Activated T-helper 1 cell treated with anti-CD3 and anti-CD28 coated beads, Interleukin-2, amount 50 U/mL, for 16 hours (primary cell): ENCODE measurements at places on chromosomes 5 and 9.

DNA sequence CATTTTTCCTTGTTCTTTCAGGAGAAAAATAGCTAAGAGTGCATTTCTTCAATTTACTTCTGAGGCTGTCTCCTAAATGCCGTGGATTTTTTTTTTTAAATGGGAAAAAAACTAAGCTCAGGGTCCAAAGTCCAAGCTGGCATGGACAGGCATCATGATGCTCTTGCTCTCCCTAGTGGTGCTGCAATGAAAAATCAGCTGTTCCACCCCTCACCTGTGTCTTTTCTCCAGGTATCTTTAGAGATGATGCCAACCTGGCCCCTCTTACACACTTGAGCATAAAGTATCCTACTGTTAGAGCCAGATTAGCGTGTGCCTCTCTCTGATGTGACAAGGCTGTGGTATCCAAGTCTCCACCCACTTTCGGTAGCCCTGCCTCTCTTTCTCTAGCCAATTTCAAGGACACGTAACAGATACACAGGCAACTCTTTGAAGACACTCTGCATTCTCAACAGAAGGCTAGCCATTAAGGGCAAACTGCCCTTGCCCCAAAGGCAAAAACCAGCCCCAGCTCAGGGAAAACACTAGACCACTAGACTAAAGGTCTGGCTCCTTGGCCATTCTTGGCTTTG, 208.8 kb downstream of the SAXO1 start:
- DNase-seq, result no peak

DNA sequence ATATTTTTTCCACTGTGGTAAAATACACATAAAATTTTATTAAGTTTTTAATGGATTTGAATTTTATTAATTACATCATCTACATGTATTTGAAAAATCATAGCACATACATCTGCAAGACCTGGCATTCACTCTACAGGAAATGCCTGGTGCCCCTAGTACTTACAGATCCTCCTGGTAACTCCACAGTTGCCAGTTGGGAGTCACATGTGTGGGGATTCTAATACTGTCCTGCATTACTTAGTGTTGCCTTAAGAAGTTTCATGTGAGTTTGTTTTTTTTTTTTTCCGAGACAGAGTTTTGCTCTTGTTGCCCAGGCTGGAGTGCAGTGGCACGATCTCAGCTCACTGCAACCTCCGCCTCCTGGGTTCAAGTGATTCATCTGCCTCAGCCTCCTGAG, 18.1 kb downstream of the KDM3B start:
- no peak for DNase-seq

DNA sequence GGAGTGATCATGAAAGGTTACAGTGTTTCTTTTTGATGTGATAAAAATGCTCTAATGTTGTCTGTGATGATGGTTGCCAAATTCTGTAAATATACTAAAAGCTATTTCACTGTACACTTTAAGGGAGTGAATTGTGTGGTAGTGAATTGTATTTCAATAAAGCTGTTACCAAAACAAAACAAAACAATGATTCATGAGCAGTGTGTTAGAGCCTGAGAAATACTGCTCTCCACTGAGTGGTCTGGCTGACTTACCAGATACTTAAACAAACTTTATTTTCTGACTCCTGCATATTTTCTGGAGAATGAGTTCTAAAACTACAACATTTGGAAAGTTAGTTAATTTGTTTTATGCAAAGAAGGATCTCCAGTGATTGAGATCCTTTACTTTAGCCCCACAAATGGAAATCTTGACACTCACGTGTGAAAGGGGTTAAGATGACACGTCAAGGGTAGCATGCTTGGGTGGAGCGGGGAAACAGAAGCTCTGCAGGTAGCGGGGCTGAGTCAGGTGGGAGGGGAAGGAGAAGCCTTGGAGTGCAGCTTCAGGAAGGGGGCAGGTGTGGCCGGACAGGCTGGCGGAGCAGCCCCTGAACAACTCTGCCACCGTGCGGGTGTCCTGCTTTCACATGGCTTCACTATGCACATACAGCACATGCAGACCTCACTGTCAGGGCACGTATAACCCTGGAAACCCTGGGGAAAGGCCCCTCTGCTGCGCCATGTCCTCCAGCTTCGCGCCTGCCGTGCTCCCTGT, 256.7 kb downstream of the IRX1 start:
- DNase-seq, result no peak

GRCh38 chr5:32241034-32241783, 67.1 kb upstream of the GOLPH3 start:
- DNase-seq, result no peak

GRCh38 chr5:76333571-76333970, 69.5 kb upstream of the IQGAP2 start:
- DNase-seq, result no peak

GRCh38 chr5:79837761-79838551, 148.3 kb downstream of the CMYA5 start:
- DNase-seq, result no peak

DNA sequence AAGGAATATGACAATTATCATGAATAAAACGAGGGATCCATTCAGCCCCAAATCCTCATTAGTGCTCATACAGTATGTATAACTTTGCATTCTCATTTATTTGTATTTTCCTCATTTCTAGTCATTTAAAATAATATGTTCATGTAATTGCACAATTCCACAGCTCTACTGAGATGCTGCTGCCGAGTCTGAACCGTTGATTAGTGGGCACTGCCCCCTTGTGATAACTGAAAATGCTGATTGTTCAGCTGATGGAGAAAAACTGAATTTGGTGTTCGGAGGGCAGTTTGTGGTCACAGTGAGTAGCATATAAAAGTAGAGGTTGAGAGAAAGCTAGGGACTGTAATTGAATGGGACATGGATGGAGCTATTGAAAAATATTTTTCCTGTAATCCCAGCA, 12.2 kb upstream of the GPR151 start:
- DNase-seq, result no peak

GRCh38 chr9:116087246-116087645, 66.3 kb upstream of the PAPPA start:
- no peak for DNase-seq

DNA sequence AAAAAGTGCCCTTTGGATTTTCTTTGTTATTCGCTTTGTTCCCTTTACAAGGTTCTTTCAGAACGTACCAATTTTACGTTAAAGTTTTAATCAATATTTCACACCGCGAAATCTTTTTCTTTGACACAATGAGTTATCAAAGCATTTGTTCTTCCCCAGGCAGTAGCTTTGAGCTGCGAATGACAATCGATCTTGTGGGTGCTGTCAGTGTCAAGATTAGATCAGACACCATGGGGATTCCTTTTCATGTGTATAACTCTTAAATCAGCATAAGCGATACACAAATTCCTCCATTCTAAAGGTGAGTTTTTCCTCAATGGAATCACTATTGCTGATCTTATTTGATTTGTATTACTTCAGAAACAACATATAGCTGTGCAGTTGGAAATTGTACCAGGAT, 145.5 kb downstream of the ST8SIA4 start:
- no peak for DNase-seq

DNA sequence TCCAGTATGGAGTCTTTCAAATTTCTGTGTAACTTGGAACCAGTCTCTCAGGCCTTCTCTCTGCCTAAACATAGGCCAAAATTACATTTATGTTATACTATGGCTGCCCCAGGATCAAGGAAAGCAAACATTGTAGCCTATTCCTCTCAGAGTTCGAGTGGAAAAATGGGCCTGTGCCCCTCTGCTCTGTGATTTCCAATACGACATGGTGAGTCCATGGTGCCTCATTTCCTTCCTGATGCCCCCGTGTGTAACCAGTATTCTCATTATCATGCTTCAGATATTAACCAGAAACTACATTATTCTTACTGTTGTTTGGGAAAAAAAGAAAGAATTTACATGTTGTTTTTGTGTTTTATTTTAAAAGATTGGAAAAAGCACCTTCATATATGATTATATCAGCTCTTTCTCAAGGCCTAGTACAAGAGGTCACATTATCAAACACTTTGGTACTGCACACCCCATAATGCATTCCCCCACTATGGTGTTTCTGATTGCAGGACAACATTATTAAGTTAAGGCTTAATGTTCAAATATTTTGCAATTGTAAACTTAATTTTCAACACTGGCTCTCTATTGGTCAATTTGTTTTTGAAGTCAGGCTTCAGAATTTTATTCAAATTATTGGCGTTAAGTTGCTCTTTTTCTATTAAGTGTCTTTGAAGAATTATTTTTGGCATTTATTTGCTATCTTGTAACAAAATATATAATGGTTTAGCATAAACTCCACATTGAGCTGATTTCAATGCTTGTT, 151.8 kb upstream of the SLC27A6 start:
- no peak for DNase-seq

GRCh38 chr9:22363421-22363887, 83.2 kb upstream of the DMRTA1 start:
- no peak for DNase-seq

- no peak for DNase-seq
Measured at GRCh38 chr5:30267026-30267425, 926.5 kb upstream of the CDH6 start.

DNA sequence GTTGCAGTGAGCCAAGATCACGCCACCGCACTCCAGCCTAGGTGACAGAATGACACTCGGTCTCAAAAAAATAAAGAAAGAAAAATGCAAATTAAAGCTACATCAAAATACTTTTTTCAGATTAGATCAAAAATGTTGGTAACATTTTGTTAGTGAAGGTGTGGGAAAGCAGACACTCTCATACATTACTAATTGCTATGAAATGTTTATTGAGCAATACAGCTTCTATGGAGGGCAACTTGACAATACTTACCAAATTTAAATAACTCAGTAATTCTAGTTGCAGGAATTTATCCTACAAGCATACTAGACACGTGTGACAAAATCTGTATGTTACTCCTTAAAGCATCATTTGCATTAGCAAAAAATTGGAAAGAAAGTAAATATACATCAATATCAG, 4.1 kb downstream of the TRIM23 start:
- no peak for DNase-seq

DNA sequence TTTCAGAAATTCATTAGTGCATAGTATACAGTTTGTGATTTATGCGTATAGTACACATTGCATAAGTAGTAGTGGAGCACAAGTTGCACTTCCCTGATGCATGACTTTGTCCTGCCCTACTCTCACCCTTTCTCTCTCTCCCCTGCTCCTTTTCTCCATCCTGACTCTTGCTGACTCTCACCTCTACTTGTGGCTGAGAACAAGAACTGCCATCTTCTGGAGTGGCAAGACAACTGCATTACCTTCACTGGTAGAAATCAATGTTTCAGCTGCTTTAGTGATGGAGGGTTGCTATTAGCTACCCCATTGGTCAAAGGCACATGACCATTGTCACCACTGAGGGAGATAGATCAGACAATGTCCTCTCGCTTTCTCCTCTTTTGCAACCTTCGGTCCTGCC, 26.9 kb downstream of the SPEF2 start:
- no peak for DNase-seq

DNA sequence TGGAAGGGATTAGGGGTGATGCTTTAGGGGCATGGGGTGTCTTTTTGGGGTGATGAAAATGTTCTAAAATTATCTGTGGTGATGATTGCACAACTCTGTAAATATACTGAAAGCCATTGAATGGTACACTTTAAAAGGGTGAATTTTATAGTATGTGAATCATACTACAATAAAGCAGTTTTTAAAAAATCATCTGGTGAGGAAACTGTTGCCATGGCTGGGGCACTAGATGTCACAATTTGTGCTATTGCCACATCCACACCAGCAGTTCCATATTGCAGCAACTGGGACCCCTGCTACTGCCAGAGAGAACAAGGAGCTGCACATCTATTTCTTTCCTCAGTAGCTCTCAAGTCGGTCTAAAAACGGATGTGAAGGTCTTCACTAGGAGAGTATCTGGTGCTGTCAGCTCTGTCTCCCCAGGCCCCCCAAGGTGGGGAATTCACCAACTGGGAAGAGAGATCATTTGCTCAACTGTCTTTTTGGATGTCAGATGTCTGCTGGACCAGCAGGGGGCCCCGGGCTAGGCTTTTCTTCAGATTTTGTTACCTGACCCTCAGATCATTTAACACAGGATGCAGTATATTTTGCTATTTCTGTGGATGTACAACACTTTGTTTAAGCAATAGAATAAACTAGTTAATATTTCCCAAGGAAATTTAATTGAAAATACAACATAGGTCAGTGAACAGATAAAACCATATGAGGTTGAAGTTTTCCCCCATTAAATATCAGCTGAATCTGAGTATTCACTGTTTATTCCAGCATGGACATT, 13.2 kb downstream of the CMYA5 start:
- no peak for DNase-seq

DNA sequence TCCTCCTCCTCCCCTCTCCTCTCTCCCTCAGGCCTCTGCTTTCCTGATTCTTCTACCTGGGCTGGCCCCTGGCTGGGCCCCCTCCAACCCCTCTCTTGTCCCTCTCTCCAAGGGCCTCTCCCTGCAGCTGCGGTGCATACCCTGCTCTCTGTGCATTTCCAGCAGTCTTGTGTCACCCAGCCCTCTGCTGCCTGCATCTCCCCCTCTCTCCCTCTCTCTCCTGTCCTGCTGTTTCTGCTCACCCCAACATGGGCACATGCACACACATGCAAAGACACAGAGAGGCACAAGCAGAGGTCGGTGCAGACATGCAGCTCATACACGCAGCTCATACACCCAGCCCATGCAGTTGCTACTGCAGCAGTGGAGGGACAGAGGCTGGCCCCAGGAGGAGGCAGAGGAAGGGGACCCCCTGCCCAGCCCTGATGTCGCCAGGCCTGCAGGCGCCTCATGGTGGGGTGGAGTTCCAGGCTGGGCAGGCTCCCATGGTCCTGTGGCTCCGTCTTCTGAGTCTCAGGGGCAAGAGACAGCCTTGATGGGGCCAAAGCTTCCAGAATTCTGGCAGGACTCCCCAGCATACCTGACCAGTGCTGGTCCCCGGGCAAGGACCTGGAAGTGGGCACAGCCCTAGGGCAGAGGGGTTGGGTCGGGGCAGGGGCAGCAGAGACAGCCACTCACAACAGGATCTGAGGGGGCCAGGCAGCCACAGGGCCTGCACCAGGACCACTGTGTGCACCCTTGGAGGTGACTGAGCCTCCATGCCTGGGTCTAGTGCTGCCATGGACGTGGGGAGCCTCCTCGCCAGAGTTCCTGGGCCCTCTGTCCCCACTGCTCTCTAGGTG, 216.9 kb downstream of the C9orf50 start:
- no peak for DNase-seq

DNA sequence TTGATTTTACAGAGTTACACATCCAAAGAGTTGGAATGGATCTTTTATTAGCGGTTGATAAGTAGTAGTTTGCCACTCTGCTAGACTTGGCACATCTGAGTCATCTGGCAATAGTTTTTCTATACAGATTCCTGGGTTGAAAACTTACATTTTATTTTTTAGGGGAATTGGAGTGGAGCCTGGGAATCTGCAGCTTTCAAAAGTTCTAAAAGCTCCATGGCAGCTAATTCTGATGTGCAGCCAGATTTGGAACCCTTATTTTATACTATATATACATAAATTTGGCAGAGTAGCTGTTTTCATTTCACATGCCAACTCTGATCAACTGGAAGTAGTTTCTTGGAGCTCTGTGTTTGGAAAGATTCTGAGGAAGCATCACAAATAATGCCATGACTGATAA, 715.5 kb downstream of the TLR4 start:
- DNase-seq, result no peak

- DNase-seq, result no peak
Measured at GRCh38 chr5:5695266-5695665, 272.8 kb downstream of the ICE1 start.
